ENCODE measurements at places on chromosomes 5 and 9. TPM values are rescaled to one million over a fixed set of nuclear protein-coding genes. Genes with fewer than 3 reads are reported as not detected.

- DNase-seq, result no peak
Observed at GRCh38 chr5:57577432-57578175, 95.0 kb upstream of the ACTBL2 start.

DNA sequence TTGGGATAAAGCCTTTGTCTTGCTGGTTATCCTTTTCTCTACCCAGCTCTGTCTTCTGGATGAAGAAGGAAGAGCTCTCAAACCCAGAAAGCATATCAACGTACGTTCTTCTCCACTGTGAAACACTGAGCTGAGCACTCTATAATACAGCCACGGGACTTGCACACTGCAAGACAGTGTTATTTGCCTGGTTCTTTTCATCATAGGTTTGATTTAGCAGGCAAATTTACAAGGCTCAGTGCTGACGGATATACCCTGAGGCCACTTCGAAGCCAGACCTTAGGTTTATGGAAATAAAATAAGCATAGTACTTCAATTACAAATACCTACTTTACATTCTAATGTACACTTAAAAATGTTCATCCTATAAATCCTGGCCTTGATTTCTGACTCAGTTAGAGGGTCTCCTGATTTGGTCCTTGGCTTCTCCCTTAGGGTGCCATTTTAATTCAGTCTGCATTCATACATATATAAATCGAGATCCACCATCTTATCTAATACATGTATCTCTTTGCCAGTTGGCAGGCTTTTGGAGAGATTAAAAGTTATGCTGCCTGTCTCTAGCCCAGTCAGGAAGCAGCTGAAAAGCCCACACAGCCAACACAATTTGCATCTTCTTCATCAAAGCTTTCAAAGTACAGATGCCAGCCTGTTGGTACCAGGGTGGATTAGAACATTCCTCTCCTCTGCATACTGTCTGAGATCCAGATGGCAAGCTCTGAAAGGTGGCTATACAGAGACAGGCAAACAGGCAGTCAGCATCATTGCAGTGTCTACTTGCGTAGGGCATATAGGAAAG lies 194.4 kb downstream of the DEPDC1B start:
- no peak for DNase-seq

DNA sequence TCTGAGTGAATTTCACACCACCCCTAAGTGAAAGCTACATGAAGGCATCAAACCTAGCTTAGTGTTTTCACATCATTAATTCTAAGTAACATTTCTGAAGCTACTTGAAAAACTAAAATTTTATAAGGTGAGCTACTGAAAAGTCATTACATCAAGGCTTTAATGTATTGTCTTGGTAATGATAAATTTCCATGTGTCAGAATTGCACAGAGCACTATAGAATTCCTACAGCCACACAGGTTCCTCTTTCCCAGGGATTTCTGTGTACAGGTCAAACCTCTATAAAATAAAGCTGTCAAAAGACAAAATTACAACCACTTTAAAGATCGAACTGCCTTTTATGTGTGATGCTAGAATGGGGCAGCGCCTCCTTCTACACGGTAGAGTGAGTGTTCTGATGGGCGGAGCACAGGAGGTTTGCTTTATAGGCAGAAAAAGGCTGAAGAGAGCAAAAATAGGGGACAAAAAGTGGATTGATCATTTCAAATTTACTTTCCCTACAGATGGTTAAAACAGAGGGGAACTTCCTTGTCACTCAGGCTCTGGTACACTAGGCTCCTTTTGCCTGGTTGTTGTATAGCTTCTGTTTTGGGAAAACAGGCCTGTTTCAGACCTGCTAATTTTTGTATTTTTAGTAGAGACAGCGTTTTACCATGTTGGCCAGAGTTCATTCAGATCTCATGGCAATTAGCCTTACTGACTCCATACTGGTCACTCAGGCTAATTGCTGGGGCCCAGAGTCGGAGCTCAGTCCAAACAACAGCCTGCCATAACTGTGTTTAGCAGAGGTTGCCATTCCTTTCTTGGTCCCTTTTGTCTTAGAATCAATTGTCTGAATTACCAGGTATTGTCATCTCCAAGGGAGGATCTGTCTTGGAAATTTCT lies 102.5 kb upstream of the BASP1 start:
- no peak for DNase-seq

DNA sequence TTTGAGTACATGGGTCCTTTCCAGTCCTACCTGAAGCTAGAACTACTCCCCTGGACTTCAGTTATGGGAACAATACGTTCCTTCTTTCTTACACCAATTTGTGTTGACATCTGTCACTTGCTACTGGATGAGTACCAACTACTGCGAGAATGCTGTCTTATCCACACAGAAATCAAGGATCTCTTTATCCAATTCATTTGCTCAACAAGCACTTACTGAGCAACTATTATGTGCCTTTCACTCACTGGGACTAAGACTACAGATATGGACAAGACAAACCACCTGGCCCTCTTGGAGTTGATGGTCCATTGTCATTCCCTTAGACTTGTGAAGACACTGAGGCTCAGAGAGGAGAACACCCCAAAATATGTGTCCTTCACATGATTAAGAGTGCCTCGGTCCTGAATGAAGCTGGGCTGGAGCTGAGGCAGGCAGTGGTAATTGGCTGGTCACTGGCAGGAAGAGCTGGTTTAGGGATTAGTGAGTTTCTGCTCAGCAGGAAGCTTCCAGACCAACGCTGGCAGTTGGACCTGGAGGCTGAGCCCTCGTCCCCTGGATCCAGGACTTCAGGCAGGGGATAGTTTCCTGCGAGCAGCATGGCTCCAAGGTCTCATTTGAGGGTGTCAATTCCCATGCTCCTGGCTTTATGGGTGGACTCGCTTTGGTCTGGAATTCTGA lies 8.4 kb upstream of the ARSI start:
- no peak for DNase-seq

- no peak for DNase-seq
Observed at GRCh38 chr5:83724001-83724400, 3.3 kb upstream of the HAPLN1 start.

GRCh38 chr5:54325610-54326311 lies 15.4 kb upstream of the ARL15 start:
- DNase-seq, result no peak

GRCh38 chr9:35905912-35906679 lies at the start of gene HRCT1:
HRCT1 (plus strand) TSS chr9:35906202; CDS start chr9:35906288, 86 bp downstream.
- peak; percentile 94 for DNase-seq

DNA sequence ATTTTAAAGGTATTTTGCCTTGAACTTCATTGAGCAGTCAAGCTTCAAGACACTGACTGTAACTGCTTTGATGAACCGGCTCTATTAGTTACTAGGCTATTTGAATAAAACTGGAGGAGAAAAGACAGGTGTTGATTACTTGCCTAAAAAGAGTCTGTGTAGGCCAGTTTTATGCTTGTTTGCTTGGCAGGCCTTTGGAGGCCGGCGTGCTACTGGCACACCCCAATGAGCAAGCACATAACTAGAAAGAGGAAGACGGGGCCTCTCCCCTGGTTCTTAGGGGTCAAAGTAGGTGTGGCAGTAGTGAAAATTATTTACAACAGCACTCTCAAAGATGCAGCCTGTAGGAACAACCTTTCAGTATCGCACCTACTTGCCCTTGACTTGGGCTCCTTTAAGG lies 2.1 kb upstream of the ZFR start:
- peak; percentile 33 for DNase-seq

RUSC2 gene
- 56.7 TPM for polyA plus RNA-seq

RNF183 gene
- polyA plus RNA-seq, result 0.08 TPM

THBS4 gene
- 132 TPM for polyA plus RNA-seq

SLC31A1 gene
- 8.9 TPM for polyA plus RNA-seq

EGFLAM gene
- 32.1 TPM for polyA plus RNA-seq

UBAP1 gene
- polyA plus RNA-seq, result 30.2 TPM

DIRAS2 gene
- polyA plus RNA-seq, result 0.91 TPM

RFESD gene
- 3.1 TPM for polyA plus RNA-seq

Measured in muscle of leg (tissue), 16 donors.